ENCODE measurements at places on chromosomes 13 and 19. TPM values are rescaled to one million over a fixed set of nuclear protein-coding genes. Genes with fewer than 3 reads are reported as not detected.

GRCh38 chr13:82717249-82717648 is 1165.0 kb downstream of the SLITRK1 start:
- no peak overlapping the region for H3K27ac ChIP-seq
- H3K4me1 ChIP-seq, result no peaks in the 10 kb centered on the region
- no peak for DNase-seq
- no peaks in the 10 kb centered on the region for H3K36me3 ChIP-seq
- no peaks in the 10 kb centered on the region for H3K27me3 ChIP-seq

DNA sequence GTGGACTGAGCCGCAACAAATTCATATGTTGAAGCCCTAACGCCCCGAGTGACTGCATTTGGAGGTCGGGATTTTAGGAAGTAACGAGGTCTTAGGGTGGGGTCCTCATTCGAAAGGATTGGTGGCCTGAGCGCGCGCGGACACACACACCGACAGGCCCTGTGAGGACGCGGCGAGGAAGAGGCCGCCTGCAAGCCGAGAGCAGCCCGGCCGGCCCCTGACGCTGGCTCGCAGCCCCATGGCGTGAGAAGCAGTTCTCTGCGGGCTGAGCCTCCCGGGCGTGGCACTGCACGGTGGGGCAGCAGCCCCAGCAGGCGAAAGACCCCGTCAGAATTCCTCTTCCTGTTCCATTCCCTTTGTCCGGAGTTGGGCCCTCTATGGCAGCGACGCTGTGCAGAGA is 131.2 kb downstream of the CRYL1 start:
- peaks cover 6% of the 10 kb centered on the region for H3K27me3 ChIP-seq
- H3K27ac ChIP-seq, result no peak overlapping the region
- H3K4me3 ChIP-seq, result no peak overlapping the region
- no peaks in the 10 kb centered on the region for H3K4me1 ChIP-seq

DNA sequence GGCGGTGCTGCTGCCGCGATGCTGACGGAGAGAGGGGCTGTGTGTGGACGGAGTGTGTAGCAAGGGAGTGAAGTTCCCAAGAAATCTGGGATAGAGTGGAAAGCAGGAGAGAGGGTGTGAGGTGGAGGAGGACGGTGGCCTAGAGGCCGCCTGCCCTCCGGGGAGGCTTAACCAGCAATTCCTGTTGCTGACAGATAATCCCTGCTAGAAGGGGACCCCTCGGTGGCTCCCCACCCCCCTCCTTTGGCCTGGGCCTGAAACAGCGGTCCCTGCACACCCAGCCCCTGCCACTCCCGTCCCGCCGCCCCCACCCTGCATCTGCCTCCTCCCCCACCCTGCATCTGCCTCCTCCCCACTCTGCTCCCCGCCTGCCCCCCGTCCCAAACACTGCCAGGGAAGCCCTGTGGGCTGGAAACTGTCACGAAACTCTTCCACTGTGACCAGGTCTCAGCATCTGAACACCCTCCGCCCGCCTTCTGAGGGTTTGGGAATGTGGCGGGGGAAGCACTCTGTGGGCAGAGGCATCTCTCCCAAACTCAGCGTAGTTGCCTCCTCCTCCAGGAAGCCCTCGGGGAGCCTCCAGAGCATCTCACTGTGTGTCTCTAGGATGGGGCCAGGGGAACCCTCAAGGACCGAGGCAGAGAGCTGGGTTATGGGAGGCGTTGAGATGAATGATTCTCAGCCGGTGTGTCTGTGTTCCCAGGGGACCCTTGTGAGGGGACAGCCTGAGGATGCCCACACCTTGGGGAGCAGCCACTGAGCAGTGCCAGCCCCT is 17.1 kb upstream of the MATK start:
- no peak overlapping the region for H3K4me3 ChIP-seq
- H3K36me3 ChIP-seq, result no peaks in the 10 kb centered on the region
- no peak for DNase-seq
- H3K27me3 ChIP-seq, result peaks cover 25% of the 10 kb centered on the region

DNA sequence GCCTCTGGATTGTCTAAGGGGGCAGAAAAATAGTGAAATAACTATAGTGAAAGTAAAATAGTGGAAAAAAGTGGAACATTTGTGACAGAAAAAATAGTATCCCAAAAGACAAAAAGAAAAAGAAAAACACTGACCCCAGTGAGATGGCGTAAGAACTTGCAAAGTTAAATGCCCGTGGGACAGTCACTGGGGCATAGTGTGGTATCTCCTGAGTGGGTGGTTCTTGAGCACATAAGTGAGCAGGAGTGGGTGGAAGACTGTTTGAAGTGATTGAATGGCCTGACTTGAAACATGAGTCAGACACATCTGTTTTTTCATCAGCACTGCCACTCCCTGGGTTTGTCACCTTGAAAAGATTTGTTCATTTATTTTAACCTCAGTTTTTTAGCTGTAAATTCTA is 2.5 kb downstream of the ZNF430 start:
- peak overlapping the region; percentile 12 for H3K4me3 ChIP-seq
- peaks cover 25% of the 10 kb centered on the region for H3K4me1 ChIP-seq
- no peaks in the 10 kb centered on the region for H3K27me3 ChIP-seq
- DNase-seq, result peak; percentile 53
- peak overlapping the region; percentile 74 for H3K27ac ChIP-seq

- no peak overlapping the region for H3K27ac ChIP-seq
- H3K27me3 ChIP-seq, result no peaks in the 10 kb centered on the region
- no peak overlapping the region for H3K4me3 ChIP-seq
Observed at GRCh38 chr13:38952827-38953226, 37.8 kb downstream of the STOML3 start.

- peaks cover 13% of the 10 kb centered on the region for H3K36me3 ChIP-seq
- no peaks in the 10 kb centered on the region for H3K27me3 ChIP-seq
- peak; percentile 92 for DNase-seq
- H3K27ac ChIP-seq, result peak overlapping the region; percentile 96
- peaks cover 51% of the 10 kb centered on the region for H3K4me1 ChIP-seq
- peak overlapping the region; percentile 86 for H3K4me3 ChIP-seq
Observed at GRCh38 chr19:13118424-13119193, 545 bp downstream of the NACC1 start.

- H3K27me3 ChIP-seq, result no peaks in the 10 kb centered on the region
- H3K27ac ChIP-seq, result peak overlapping the region; percentile 5
- DNase-seq, result peak; percentile 98
- H3K4me1 ChIP-seq, result peaks cover 2% of the 10 kb centered on the region
- H3K36me3 ChIP-seq, result no peaks in the 10 kb centered on the region
- peak overlapping the region; percentile 91 for H3K4me3 ChIP-seq
Observed at GRCh38 chr19:2461751-2462634, 5.2 kb upstream of the LMNB2 start.

DNA sequence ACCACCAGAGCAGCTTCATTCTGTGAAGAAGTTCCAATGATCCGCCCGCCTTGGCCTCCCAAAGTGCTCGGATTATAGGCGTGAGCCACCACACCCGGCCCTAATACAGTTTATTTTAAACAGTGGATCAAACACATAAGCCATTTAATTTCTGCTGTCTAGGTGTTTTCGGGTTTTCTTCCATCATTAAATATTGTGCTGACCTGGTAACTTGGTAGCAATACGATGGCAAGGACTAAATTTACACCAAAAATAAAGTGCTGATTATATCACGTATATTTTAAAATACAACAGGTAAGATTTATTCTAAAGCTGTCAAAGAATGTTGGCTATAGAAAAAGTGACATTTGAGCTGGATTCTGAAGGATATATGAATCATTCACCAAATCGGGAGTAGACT is 1.3 kb downstream of the MED4 start:
- no peak for DNase-seq
- no peak overlapping the region for H3K27ac ChIP-seq
- no peaks in the 10 kb centered on the region for H3K36me3 ChIP-seq
- peaks cover 10% of the 10 kb centered on the region for H3K4me1 ChIP-seq

DNA sequence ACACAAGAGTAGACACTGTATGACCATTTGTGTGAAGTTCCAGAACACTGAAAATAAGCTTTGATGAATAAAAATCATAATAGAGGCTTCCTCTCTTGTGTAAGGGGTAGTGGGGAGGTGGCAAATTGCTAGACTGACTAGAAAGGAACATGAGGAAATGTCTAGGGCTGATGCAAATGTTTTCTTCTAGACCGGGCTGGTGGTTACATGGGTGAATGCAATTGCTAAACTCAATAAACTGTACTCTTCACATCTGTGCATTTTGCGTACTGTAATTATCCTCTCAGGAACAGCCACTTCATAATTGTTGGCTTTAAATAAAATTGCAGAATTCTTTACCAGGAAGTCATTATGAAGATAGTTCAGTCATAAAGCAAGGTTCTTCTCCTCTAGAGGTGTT is 5.2 kb upstream of the KBTBD7 start:
- H3K36me3 ChIP-seq, result no peaks in the 10 kb centered on the region
- H3K4me3 ChIP-seq, result no peak overlapping the region
- H3K27me3 ChIP-seq, result no peaks in the 10 kb centered on the region
- H3K27ac ChIP-seq, result no peak overlapping the region
- DNase-seq, result no peak

DNA sequence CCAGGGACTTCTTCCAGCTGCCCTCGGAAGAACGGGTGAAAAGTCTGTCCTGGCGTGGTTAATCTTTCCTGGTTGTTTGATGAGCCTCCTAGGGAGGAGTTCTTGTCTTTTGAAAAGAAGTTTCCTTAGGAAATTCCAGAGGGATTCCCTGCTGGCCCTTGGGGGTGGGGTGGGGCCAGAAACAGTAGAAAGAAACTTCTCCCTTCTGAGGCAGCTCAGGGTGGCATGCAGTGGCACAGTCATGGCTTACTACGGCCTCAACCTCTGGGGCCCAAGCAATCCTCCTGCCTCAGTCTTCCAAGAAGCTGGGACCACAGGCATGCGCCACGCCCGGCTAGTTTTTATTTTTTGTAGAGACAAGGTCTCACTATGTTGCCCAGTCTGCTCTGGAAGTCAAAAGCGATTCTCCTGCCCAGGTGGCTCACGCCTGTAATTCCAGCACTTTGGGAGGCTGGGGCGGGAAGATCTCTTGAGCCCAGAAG is 1.5 kb downstream of the ZNF101 start:
- H3K4me1 ChIP-seq, result peaks cover 12% of the 10 kb centered on the region
- no peaks in the 10 kb centered on the region for H3K36me3 ChIP-seq
- no peaks in the 10 kb centered on the region for H3K27me3 ChIP-seq
- peak; percentile 10 for DNase-seq
- H3K4me3 ChIP-seq, result peak overlapping the region; percentile 95
- H3K27ac ChIP-seq, result no peak overlapping the region

GRCh38 chr19:51652266-51652665 is 5.6 kb upstream of the SIGLEC14 start:
- H3K27ac ChIP-seq, result no peak overlapping the region
- H3K4me1 ChIP-seq, result no peaks in the 10 kb centered on the region
- no peaks in the 10 kb centered on the region for H3K36me3 ChIP-seq
- peaks cover 4% of the 10 kb centered on the region for H3K27me3 ChIP-seq
- no peak for DNase-seq

- H3K36me3 ChIP-seq, result no peaks in the 10 kb centered on the region
- no peak overlapping the region for H3K27ac ChIP-seq
- H3K4me3 ChIP-seq, result no peak overlapping the region
- H3K4me1 ChIP-seq, result no peaks in the 10 kb centered on the region
Observed at GRCh38 chr19:35468637-35469036, 20.6 kb downstream of the FFAR2 start.

DNA sequence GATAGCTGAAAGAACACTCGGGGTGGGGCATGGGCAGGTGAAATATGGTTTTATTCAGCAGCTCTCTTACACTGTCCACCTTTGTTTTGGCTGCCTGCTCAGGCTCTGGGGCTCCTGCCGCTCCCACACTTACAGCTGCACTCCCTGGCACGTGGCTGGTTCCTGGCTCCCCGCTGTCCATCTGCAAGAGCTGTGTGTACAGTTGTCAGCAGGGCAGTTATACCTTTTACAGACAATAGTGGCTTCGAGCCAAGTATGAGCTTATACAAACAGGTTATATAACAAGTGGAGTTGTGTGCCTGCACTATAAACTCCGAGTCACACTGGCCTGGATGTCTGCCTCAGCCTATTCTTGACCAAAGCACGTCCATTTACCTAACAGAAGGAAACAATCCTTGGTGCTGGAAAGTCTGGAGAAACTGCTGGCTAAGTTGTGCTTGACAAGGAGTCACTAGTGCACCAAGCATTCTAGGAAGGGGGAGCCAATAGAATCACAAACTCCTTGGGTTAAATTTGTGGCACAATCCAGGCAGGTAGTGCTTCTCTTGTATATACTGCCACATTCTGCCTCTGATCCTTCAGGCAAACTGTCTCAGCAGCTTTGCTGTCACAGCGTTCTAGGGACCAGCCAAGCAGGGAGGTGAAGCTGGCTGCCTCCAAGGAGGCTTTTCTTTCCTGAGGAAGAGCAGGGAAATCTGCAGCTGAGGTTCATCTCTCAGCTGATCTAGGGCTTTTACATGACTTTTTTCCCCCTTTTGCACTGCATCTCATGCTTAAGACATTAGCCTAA is 68.2 kb downstream of the NHLRC3 start:
- H3K27me3 ChIP-seq, result peaks cover 9% of the 10 kb centered on the region
- no peaks in the 10 kb centered on the region for H3K4me1 ChIP-seq
- no peaks in the 10 kb centered on the region for H3K36me3 ChIP-seq

DNA sequence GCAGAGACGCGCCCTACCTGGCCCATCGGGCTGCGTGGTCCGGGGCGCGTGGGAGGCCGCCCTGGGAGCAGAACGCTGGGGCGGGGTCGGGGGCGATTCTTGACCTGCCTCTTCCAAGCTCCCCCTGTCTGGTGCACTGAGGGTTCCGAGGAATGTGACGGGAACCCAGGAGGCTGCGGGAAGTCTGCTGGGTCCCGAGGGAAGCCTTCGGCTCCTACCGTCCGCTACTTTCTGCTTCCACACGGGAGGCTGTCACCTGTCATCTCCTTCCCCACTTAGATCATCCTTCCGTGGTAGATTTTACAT is 781 bp upstream of the SPRYD7 start:
- peak overlapping the region; percentile 55 for H3K27ac ChIP-seq
- peak overlapping the region; percentile 89 for H3K4me3 ChIP-seq
- peaks cover 22% of the 10 kb centered on the region for H3K4me1 ChIP-seq
- DNase-seq, result peak; percentile 19

- no peak overlapping the region for H3K4me3 ChIP-seq
- no peaks in the 10 kb centered on the region for H3K36me3 ChIP-seq
- no peak overlapping the region for H3K27ac ChIP-seq
- DNase-seq, result peak; percentile 35
- H3K27me3 ChIP-seq, result no peaks in the 10 kb centered on the region
- no peaks in the 10 kb centered on the region for H3K4me1 ChIP-seq
Observed at GRCh38 chr19:33736158-33736557, 60.5 kb upstream of the KCTD15 start.

DNA sequence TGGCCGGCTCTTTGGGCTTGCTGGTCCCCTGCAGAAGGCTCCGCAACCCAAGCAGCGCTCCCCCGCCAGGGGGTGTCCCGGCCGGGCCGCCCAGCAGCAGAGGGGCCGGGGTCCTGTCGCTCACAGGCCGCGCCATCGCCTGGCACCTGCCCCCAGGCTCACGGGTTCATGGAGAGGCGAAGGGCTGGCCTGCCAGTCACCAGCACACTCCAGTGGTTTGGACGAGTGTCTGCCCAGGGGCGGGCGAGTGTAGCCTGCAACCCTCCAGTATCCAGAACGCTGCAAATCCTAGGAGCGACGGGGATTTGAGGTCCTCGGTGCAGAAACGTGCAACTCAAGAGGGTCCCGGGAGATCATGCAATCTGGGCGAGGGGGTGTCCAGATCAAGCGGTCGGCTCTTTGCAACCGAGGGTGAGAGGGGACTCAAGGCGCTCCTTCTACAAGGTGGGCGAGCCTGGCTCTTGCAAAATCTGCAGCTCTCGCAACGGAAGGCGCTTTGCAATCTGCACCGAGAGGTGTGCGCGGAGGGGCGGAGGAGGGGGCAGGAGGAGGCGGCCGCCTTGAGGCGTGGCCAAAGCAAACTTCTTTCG is at the start of gene DBP:
Gene DBP (minus strand): TSS at position 521 of the 590 bp plus-strand sequence. CDS start 385 bp downstream, at position 136.
- no peaks in the 10 kb centered on the region for H3K36me3 ChIP-seq
- peak within 1 kb of the TSS; percentile 47 for H3K27ac ChIP-seq
- peak within 1 kb of the TSS; percentile 70 for H3K4me3 ChIP-seq
- H3K27me3 ChIP-seq, result peaks cover 5% of the 10 kb centered on the region
- peaks cover 55% of the 10 kb centered on the region for H3K4me1 ChIP-seq

FFAR1 gene
- total RNA-seq, result not detected

N4BP2L1 gene
- 11.2 TPM for total RNA-seq

FCAR gene
- total RNA-seq, result not detected

ZNF556 gene
- not detected for total RNA-seq
